Pancreas (tissue), 10 donors: ENCODE measurements at places on chromosomes 1 and 21. TPM values are rescaled to one million over a fixed set of nuclear protein-coding genes. Genes with fewer than 3 reads are reported as not detected.

DNA sequence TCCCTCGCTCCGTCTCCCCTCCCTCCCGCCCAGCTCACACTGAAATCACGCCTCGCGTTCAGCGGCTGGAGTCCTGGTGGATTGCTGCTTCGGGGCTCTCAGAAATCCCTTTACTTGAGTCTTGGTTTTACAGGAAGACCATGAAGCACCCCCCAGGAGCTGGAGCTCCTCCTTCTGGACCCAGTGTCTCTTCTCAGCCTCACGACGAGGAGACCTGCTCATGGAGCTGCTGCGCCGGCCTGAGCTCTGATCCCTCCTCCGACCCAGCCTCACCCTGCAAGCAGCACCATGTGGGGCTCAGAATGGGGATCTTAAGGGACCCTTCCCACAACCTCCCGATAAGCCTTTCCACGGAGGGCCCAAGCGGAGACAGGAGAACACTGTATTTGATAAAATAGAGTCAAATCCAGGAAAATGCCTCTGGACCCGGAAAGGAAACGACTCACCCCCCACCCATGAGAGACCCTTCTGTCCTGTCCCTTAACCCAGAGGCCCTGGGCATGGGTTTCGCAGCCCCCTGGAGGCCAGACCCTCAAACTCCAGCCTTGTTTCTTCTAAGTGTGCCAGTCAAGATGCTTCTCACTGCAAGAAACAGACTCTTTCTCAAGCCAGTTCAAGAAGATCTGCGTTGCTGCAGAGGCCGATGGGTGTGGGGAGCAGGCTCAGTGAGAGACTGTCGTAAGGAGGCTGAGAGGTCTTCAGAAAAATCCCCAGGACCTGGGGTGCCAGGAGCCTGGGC, 26.1 kb downstream of the PDE9A start:
- no peaks in the 10 kb centered on the region for H3K27me3 ChIP-seq
- H3K27ac ChIP-seq = no peak overlapping the region
- no peaks in the 10 kb centered on the region for H3K36me3 ChIP-seq
- H3K4me3 ChIP-seq = no peak overlapping the region
- no peaks in the 10 kb centered on the region for H3K4me1 ChIP-seq

S100A3 gene
- total RNA-seq = not detected

DIO1 gene
- total RNA-seq = not detected

DNA sequence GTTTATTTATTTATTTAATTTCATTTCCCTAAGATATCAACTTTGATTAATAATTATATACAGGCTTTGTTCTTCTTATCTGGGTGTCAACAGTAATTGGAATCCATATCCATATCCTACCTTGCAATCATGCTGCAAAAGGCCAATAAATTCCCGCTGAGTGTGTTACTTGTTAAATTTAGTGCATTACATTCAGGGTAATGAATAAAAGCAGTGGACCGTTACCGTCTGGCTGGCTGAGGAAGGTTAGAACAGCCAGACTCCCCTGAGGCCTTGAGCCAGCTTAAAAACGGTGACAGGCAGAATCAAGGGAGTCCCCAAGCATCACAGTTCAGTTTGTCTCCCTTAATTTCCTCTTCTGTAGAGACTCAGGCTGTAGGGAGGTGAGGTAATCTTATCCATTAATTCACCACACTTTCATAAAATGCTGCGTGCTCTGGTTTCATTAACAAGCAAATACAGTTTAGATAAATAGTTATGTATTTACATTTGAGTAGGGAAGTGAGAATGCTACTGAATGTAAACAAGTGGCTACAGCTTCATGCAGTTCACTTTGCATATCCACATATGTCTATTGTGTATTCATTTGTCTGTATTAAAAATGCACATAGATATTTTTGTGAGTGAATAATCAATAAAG, 888.2 kb upstream of the CXADR start:
- no peaks in the 10 kb centered on the region for H3K27me3 ChIP-seq
- H3K4me1 ChIP-seq = no peaks in the 10 kb centered on the region
- H3K36me3 ChIP-seq = no peaks in the 10 kb centered on the region
- no peak overlapping the region for H3K27ac ChIP-seq
- H3K4me3 ChIP-seq = no peak overlapping the region
- DNase-seq = no peak

DNA sequence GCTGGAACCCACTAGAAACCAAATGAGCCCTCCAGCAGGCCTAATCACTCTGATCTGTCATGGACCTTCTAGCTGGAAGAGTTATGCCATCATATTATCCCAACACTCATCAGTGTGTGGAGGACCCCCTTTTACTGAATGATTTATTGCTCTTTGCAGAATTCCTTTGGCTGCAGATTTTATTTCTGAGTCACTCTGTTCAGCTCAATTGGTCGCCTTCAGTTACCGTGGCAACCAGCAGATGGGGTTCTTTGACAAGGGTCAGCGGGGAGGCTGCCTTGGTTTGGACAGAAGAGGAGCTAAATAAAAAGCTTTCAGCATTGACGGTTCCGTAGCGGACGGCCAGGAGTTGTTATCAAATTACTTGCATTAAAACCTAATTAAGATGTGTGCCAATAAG, 220.1 kb downstream of the SDCCAG8 start:
- no peak for DNase-seq
- peaks cover 3% of the 10 kb centered on the region for H3K36me3 ChIP-seq
- H3K4me1 ChIP-seq = no peaks in the 10 kb centered on the region
- H3K27me3 ChIP-seq = no peaks in the 10 kb centered on the region
- no peak overlapping the region for H3K27ac ChIP-seq

PRMT6 gene
- 5.3 TPM for total RNA-seq

MROH9 gene
- total RNA-seq = not detected

PTPRU gene
- total RNA-seq = 12.3 TPM

FAM151A gene
- not detected for total RNA-seq

DNA sequence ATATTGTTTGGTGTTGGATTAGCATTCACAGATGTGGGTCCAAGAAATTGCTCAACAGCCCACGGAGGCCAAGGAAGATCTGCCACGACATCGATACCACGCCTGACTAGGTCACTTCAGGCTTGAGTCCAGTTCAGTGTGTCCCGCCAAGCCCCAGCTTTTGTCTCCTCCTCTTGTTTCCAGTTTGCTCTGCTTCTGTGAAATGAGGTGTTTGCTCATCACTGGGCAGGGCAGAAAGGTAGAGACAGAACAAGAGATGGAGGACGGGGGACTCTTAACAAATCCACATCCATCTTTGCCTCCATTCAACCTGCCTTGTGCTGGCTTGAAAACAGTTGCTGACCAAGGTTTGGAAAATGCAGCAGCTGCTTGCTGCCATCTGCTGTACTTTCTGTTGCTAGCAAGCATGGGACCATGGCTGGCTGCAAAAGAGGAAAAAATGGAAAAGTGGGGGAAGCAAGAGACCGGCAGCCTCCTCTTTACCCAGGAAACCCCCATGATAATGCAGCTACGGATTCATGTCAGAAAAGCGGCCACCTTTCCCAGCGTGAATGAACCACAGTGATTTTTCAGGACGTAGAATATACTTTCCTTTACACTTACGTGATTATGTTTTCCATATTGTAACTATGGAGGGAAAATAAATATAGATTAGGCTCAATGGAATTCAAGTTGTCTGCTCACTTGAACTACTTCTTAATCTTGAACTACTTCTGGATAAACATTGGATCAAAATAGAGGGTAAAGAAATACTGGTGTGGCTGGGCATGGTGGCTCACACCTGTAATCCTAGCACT, 80.2 kb upstream of the GREM2 start:
- H3K27me3 ChIP-seq = no peaks in the 10 kb centered on the region
- no peak overlapping the region for H3K27ac ChIP-seq
- DNase-seq = no peak
- H3K36me3 ChIP-seq = no peaks in the 10 kb centered on the region
- no peak overlapping the region for H3K4me3 ChIP-seq
- no peaks in the 10 kb centered on the region for H3K4me1 ChIP-seq

- peaks cover 7% of the 10 kb centered on the region for H3K4me1 ChIP-seq
- H3K36me3 ChIP-seq = peaks cover 4% of the 10 kb centered on the region
- H3K4me3 ChIP-seq = no peak overlapping the region
- no peak overlapping the region for H3K27ac ChIP-seq
- no peaks in the 10 kb centered on the region for H3K27me3 ChIP-seq
- no peak for DNase-seq
These were observed 6.7 kb downstream of the C1orf115 start for GRCh38 chr1:220696863-220697231.

DNA sequence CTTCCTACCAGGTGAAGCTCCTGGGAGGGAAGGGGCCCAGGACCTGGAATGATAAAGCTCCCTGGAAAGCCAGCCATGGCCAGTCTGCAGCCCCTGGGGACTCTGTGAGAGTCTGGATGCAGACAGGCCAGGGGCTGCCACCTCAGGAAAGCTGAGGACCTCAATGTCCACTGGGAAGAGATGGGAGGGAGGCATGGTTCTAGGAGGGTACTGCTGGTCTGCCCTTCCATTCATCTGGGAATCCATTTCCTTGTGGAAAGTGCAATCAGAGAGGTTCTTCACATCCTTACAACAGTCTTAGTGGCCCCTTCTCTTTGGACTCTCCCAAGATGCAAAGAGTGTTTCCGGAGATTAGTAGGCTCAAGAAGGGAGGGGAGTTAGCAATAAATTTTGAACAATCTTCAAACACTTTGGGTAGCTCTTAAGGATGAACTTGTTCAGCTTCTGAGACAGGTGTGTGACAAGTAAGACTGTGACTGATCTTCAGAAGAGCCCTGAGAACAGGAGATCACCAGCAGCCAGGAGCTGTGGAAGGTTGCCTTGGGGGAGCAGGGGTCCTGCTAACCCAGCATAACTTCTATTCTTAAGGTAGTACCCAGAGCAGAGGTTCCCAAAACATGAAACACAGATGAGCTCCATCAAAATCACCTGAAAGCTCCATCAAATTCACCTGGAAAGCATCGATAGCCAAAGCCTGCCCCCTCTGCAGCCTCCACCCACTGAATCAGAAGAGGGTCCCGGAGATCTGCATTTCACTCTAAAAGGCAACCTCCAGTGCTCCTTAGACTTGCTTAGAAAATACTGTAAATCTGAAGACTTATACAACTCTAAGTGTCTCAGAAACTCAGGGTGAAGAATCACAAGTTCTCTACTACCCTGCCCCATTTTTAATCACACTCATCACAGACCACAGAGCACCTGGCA, 616 bp upstream of the LAX1 start:
- H3K27me3 ChIP-seq = no peaks in the 10 kb centered on the region
- H3K36me3 ChIP-seq = no peaks in the 10 kb centered on the region
- no peak overlapping the region for H3K4me3 ChIP-seq
- H3K4me1 ChIP-seq = no peaks in the 10 kb centered on the region

GRCh38 chr1:43890815-43891214, 42.8 kb upstream of the ARTN start:
- no peak for DNase-seq
- H3K4me3 ChIP-seq = no peak overlapping the region
- no peaks in the 10 kb centered on the region for H3K36me3 ChIP-seq
- no peaks in the 10 kb centered on the region for H3K27me3 ChIP-seq
- H3K4me1 ChIP-seq = no peaks in the 10 kb centered on the region

DNA sequence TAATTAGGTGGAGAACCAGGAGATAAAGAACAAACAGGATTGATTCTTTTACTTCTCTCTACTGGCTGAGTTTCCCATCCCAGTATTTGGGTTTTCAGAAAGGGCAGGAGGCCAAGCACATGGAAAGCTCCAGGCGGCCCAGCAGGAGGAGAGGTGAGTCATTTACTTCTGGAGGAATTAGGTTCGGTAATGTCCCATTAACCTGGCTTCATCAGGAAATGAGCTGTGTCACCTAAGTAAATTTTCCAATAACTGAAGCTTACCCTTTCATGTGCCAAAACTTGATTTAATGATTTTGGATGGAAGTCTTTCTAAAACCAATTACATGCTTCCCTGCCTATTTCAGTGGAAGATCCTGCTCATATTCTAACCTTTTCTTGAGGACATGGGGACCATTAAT, 257.6 kb upstream of the USP24 start:
- no peak overlapping the region for H3K27ac ChIP-seq
- no peaks in the 10 kb centered on the region for H3K4me1 ChIP-seq
- H3K36me3 ChIP-seq = no peaks in the 10 kb centered on the region
- no peak for DNase-seq
- H3K4me3 ChIP-seq = no peak overlapping the region
- no peaks in the 10 kb centered on the region for H3K27me3 ChIP-seq

DNA sequence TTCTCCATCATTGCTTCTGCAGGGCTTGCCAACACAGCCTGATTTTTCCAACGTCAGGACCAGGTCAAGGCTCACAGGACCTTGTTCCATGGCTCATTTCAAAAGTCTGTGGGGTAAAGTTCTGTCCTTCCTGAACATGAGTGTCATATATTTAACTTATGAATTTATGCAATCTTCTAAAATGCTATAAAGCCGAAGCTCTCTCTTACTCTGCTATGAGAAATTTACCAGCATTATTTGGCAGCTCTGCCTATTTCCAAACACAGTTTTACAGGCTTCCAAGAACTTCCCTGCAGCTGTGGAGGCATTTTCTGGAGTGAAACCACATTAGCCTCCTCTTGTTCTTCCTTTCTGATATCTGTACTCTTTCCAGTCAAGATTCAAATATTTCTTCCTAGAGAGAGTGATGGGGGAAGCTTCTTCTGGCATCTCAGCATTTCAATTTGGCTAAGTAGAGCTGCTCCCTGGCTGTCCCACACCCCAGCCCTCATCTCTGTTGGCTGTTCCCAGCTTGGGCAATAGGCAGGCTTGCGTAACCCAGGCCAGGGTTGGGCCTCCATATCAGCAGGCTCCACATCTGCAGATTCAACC, 15.6 kb upstream of the HMGCS2 start:
- no peak overlapping the region for H3K27ac ChIP-seq
- no peaks in the 10 kb centered on the region for H3K36me3 ChIP-seq
- H3K27me3 ChIP-seq = no peaks in the 10 kb centered on the region
- peaks cover 18% of the 10 kb centered on the region for H3K4me1 ChIP-seq
- peak; percentile 61 for DNase-seq
